ENCODE measurements at places on chromosomes 1 and 21.
A peak's percentile ranks its signal among the peaks of the same experiment; 100 is the strongest.

GRCh38 chr1:206951318-206952100, 5.2 kb upstream of the PIGR start:
- DNase-seq: no peak

GRCh38 chr1:36822648-36823047, 211.7 kb downstream of the GRIK3 start:
- no peak for DNase-seq

- DNase-seq: peak; percentile 74
These were observed 729 bp downstream of the APP start for GRCh38 chr21:26169611-26170470.

- no peak for DNase-seq
These were observed 2.0 kb downstream of the SDF4 start for GRCh38 chr1:1229770-1230169.

DNA sequence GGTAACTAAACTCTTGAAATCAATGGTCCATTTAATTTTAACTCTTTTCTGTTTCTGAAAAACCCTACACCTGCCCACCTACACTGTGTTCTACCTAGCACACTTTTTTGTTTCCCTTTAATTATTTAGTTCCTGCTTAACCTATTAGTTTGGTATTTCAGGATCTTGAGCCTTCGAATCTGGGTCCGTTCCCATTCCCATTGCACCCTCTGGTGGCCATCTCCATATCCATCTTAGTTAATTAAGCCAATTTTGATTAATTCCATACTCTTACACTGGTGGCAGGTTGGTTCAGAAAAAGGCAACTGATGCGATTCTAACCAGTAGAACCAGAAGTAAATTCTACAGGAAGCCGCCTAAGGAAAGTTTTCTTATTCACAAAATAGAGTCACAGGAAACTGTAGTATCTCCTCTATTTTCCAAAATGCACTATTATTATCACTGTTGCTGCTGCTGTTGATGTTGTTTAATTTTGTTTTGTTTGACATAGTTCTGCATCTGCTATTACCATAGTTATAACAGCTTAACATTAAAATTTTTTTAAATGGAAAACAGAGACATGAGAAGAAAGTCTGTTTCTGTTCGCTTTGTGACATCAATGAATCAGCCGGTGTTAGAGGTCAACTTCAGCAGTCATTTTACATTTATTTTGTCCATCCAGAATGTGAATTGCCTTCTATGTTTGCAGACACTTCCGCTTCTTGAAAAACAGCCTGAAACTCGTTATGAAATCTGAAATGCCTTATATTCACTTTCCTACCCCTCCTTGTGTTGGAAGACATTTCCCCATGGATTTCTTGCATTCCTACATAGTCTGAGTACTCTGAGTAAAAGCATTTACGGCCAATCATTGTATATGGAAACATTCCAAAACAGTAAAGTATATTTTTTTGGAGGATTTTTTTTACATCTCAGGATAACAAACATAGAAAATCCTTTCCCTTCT, 115.5 kb upstream of the NCAM2 start:
- no peak for DNase-seq

- no peak for DNase-seq
These were observed 100.2 kb upstream of the IPO9 start for GRCh38 chr1:201728731-201729130.

- no peak for DNase-seq
These were observed 23.8 kb upstream of the AHCYL1 start for GRCh38 chr1:109960745-109961094.

GRCh38 chr1:177589166-177589565, 380.7 kb downstream of the SEC16B start:
- no peak for DNase-seq

- no peak for DNase-seq
These were observed 9.1 kb downstream of the TUFT1 start for GRCh38 chr1:151549199-151549598.

GRCh38 chr1:147757015-147757990, 3.1 kb downstream of the GJA5 start:
- DNase-seq: no peak

DNA sequence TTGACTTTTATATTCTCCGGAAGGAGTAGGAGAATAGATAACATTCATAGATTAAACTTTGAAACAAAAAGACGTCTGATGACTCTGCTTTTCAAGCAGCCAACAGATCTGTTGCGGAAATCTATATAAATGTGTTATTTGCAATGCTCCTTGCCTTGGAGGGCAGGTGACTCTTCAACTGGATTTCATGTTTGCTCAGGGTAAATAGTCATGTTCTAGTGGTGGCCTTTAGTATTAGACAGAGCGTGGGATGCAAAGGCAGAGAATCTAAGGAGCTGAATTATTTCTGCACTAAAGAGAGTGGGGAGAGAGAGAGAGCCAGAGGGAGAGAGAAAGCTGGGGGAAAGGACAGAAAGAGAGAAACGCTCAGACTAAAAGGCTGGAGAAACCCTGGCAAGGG, 454.3 kb downstream of the AJAP1 start:
- no peak for DNase-seq

- DNase-seq: peak; percentile 61
These were observed 14.7 kb upstream of the SLC19A1 start for GRCh38 chr21:45556645-45557615.

- DNase-seq: no peak
These were observed 59.7 kb upstream of the CD34 start for GRCh38 chr1:207970329-207971233.

- DNase-seq: no peak
These were observed 4.7 kb upstream of the STK40 start for GRCh38 chr1:36390411-36390810.

- DNase-seq: peak; percentile 91
These were observed 167.5 kb downstream of the CLIC6 start for GRCh38 chr21:34836103-34836932.

GRCh38 chr21:15353546-15353945, 288.7 kb upstream of the NRIP1 start:
- no peak for DNase-seq

DNA sequence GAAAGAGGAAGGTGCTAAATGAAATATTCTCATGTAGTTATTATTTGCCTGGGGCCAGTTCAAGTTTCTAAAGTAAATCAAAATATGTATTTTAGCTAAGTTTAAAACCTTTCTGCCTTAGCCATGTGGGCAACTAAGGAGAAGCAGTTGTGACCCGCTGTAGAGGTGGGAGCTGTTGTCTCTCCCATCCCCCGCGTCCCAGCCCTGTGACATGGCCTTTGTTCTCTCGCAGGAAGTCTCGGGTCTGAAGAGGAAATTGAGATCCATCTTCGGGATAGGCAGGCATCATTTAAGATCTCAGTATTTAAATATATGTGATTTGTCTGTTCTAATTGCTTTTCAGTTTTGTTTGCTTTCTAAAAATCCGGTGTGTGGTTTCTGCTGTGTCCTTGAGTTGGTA, 121.5 kb downstream of the CAMTA1 start:
- DNase-seq: no peak

DNA sequence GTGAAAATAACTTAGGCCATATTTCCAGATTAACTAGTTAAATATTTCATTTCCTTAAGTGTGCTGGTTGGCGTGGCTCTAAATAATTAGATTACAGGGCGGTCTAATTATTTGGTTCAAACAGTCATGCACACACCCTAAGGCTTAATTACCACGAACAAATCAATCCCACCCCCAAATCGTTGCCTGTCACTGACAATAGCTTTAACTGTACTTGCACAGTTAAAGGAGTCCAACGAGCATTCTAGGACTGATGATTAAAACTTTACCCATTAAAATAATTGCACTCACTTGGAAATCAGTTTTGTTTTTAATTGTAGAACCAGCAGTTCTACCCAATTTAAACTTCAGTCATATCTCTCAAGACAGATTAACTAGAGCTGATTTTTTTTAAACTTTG, 1.5 kb upstream of the POU2F1 start:
- DNase-seq: no peak

- DNase-seq: no peak
These were observed 15.8 kb upstream of the TRIM63 start for GRCh38 chr1:26083208-26083607.

DNA sequence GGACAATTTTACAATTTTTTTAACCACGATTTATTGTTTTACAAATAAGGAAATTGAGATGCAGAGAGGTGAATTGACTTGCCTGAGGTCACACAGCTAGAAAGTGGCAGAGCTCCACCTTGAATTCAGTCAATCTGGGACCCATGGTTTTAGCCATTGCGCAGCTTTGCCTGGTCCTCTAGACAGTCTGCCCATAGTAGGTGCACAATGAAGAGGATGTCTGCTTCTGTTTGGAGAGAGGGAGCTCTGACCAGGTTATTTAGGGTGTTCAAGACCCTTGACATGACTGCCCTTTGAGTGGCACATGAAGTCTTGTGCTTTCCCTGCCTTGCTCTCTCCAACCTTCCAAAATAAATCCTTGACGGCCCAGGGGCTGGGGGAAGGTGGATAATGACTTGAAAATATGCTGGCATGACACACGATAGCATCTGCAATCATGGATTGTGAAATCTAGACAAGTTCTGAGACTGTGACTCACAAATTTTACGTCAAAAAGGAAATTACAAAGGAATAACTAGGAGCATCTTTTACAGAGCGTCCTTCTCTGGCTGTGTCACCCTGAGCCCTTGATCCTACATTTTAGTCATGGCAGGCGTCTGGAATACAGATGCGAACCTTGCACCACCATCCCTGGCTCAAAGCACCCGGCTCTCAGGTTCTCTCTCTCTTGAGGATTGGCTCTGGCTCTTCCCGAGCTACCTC, 26.2 kb upstream of the ID3 start:
- DNase-seq: peak; percentile 76

- no peak for DNase-seq
These were observed 19.5 kb upstream of the IGSF21 start for GRCh38 chr1:18088077-18088594.

DNA sequence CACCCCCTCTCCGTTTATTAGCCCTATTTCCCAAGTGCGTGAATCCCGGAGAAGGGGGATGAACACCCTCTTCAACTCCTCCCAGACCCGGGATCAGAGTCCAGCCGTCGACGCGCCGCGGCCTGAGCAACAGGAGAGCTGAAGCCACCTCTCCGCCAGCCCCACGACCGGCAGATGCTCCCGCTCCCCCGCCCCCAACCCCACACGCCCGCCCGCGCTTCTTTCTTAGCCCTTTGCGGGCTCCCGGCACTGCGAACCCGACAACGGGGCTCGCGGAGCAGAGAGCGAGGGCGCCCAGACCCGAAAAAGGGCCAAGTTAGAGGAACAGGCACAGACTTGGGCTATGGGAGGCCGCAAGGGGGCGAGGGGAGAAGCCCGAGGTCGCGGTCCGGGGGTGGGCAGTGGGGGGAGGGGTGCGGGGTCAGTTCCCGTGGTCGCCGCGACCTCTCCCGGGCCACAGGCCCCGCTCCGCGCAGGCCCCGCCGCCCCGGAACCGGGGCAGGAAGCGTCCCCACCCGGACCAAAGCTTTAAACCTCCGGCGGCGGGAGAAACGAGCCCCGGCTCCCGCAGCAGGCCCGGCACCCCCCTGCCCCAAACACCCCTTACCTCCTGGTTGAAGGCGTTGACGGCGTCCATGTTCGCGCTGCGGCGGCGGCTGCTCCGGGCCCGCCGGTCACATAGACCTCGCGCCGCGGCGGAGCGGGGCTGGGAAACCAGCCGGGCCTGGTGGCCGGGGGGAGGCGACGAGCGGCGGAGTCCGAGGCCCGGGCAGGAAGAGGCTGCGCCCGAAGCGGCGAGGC, 662 bp downstream of the SCAF4 start:
- DNase-seq: peak; percentile 79

GRCh38 chr1:209207126-209207700, 376.3 kb upstream of the CAMK1G start:
- no peak for DNase-seq

DNA sequence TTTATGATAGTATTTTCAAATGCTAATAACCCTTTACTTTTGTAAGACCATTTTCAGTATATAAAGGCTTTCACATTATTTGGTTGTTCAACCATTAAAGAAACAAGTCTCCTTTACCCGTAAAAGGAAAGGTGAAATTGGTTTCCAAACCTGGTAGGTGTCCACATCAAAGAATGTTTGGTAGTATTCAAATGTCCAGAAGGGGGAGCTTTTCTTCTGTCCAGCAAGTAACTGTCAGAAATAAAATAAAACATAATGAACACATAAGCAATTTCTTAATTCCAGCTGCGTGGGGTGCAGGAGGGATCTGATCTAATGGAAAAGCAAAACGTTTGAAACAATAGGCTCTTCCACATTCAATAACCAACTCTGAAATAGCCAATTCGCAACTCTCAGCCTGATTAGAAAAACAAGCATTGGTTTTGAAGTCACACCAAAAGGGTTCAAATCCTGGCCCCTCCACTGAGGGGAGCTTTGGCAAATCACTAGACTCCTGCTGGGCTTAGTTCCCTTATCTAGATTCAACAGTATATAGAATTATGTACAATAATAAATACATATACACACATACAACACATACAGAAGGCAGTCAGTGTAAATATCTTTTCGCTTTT, 11.0 kb downstream of the YIPF1 start:
- DNase-seq: no peak

DNA sequence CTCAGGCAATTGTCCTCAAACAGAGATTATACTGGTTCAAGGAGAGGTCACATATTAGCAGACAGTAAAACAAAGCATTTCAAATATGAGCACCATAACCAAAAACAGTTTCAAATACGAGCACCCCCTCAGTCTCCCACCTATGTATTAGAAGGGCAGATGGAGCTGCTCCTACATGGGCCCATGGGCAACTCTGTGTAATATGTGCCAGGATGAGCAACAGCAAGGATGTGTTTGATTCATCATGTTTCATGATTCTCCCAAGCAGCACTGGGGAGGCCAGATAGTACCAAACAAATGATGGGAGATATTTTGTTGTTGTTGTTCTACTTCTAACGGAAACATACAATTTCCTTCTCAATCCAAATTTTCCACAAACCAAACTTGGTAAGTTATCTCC, 8.9 kb downstream of the ADSS2 start:
- no peak for DNase-seq

DNA sequence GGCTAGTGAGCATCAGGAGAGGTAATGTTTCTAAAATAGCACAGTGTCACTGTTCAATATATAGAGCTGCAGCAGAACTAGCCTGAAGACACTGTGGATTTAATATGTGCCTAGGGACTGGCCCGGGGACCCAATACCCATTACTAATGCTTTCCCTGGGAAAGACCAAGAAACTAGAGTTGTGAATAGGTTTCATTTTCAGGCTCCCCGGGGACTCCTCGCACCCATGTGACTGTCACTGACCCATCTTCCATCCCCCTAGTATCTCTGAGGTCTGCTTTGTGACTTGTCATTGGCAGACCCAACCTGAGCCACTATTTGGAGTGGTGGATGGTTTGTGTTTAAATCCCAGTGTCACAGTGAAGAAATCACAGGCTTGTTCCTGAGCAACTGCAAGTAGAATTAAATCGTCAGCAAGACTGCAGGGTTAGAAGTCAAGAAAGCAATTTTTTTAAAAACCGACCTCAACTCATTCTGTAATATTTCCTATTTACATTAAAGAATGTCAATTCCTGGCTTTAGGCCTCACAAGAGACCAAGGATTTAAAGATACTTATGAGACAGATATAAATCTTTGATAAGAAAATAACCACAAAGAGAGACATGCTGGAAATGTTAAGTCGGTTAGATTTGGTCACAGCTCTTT, 130.0 kb upstream of the TNR start:
- no peak for DNase-seq

DNA sequence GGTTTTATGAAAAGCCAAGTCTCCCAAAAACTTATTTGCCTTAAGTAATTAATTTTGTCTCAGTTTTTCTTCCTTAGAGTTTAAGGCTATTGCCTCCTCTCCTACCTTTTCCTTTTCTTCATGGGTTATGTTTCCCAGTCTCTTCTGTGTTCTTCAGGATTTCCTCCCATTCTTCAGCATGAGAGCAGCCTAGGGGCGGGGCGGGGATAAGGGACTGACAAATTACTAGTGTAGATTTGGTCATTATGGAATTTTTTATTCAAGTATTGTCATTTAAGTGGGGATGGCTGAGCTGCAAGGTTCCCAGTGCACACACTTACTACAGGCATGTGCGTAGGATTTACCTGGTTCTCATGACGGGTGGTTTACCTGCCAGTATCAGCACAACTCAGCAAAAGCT, 35.2 kb upstream of the PIGV start:
- DNase-seq: no peak

All from suprapubic skin (tissue), 4 donors.